Stimulated activated CD8-positive, alpha-beta memory T cell treated with anti-CD3 and anti-CD28 coated beads, Interleukin-15, amount 100 ng/mL, for 48 hours (primary cell): ENCODE measurements at places on chromosomes 7 and 10.

DNA sequence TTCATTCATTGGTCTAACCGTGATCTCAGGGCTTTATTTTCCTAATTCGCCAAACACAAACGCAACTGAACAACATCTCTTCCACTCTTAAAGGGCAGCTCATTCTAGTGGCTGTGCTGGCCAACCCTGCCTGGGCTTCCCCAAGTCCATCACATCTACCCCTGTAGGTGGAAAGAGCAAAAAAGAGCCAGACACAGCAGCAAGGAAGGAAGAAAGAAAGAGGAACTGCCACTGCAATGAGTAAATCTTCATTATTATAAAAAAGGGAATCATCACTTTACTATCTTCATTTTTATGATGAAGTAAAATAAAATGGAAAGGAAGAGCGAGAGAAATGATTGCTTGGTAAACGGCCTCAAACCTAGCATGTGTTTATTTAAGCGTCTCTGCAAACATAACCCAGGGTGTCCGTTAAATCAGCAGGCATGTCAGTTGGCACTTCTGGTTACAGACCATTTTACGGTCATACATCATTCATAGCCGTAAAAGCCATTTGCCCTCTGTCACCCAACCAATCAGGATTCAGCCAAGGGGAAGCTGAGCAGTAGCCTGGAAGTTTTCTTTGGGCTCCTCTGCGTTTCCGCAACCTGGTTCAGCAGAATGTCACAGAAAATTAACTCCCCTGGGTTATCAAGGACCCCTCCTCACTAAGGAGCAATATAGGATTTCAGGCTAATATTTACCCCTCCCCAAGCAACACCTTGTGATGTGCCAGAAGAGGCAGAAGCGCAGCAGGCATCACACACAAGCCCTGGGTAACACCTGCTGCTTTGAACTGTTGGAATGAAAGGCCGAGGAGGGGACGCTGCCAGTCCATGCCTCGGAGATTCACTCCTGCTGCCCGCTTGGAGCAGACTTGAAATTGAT, 234.0 kb downstream of the SNX10 start:
- no peak for DNase-seq

- no peak for DNase-seq
Measured at GRCh38 chr10:119488675-119489074, 53.8 kb downstream of the RGS10 start.

DNA sequence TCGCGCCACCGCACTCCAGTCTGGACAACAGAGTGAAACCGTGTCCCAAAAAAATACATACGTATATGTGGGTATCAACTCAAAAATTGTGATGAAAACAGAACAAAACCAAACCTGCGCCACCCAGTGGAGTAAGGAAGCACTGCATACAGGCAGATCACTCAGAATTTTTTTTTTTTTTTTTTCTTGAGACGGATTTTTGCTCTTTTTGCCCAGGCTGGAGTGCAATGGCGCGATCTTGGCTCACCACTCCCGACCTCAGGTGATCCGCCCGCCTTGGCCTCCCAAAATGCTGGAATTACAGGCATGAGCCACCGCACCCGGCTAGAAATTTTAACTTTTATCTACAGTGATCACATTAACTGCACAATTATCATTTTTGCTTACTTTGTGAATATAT, 9.1 kb upstream of the TMEM236 start:
- DNase-seq: peak; percentile 28

- no peak for DNase-seq
Measured at GRCh38 chr7:158018098-158018762, 569.4 kb downstream of the PTPRN2 start.

- DNase-seq: no peak
Measured at GRCh38 chr7:115037128-115037802, 115.4 kb downstream of the MDFIC start.

DNA sequence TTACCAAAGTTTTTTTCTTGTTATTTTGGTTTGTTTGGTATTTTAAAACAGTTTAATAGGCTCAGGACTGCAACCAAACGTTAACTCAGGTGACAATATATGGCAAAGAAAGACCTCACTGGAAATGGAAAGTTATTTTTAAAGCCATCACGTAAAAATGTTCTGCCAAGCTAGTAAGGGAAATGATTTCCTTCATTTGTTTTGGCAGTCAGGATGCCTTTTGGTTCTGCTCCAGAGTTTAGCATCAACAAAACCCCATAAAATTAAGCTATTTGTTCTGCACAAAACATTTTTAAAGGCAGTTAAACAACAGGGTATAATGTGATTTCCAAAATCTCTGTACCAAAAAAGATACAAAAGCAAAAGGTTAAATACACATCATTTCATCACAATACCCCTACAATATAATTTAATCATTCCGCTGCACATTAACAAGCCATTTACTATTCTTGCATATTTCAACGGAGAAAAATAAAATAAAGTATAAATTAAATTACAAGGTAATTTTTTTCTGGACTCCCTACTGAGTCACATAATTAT, 172.4 kb downstream of the SEMA3E start:
- no peak for DNase-seq

DNA sequence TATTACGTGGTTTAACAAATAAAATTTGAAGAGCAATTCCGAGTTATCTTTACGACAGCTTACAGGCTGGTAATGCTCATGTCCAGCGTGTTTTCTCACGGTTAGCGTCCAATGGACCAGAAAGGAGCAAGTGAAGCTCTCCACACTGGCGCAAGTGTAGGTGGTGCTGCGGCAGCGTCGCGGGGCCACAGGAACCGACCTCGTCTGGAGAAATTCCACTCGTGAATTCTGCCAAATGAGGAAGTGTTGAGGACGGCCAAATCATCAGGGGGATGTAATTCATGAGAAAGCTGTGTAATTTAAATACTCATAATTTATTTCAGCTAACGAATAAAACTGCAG, 350 bp upstream of the ZNF37A start:
- DNase-seq: no peak

DNA sequence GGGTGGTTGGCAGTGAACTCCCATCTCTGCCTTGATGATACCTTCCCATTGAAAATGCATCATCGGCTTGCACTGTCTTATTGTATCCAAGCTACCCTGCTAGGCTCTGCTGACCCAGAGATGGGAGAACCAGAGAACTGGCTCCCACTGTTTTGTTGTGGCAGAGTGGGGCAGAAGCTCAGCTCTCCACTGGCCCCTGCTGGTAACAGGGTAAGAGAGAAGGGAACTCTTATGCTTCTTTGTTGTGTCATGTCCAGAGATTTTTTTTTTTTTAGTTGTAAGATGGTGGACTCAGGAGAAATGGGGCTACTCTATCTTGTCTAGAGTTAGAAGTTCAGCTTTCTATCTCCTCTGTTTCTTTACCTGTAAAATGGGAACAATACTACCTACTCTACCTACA, 100.5 kb upstream of the SDK1 start:
- peak; percentile 8 for DNase-seq

DNA sequence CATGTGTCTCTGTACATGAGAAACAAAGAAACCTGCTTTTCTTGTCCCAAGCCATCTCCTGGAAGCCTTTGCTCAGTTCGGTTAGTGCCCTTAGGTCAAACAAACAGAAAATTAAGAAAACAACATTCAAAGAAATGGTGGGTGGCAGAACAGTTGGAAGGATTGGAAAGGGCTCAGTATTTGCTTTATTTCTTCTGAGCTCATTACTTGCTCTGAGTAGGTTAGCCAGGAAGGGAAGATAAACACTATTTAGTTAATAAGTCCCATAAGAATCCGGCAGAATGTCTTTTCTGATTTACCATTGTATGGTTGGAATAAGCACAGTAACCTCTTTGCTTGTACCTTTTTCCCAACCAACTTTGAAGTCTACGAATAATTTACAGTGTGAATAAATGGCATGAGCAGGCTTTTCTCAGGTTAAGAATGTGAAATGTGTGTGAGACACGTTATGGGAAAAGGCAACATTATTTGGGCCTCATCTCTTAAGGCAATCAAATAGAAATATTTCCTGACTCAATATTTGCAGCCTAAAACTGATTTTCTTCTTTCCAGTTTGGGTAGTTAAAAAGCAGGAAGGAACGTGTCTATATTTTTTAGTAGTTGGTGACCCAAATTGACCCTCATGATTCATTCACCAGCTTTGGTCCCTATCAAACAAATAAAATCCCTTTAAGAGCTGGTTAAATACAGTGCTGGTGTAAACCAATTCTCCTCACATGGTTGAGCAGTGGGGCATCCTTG, 158.5 kb downstream of the DKK1 start:
- DNase-seq: no peak

GRCh38 chr7:25611196-25611595, 382.9 kb upstream of the NPVF start:
- no peak for DNase-seq

GRCh38 chr10:104309980-104310978, 28.0 kb downstream of the ITPRIP start:
- DNase-seq: no peak

DNA sequence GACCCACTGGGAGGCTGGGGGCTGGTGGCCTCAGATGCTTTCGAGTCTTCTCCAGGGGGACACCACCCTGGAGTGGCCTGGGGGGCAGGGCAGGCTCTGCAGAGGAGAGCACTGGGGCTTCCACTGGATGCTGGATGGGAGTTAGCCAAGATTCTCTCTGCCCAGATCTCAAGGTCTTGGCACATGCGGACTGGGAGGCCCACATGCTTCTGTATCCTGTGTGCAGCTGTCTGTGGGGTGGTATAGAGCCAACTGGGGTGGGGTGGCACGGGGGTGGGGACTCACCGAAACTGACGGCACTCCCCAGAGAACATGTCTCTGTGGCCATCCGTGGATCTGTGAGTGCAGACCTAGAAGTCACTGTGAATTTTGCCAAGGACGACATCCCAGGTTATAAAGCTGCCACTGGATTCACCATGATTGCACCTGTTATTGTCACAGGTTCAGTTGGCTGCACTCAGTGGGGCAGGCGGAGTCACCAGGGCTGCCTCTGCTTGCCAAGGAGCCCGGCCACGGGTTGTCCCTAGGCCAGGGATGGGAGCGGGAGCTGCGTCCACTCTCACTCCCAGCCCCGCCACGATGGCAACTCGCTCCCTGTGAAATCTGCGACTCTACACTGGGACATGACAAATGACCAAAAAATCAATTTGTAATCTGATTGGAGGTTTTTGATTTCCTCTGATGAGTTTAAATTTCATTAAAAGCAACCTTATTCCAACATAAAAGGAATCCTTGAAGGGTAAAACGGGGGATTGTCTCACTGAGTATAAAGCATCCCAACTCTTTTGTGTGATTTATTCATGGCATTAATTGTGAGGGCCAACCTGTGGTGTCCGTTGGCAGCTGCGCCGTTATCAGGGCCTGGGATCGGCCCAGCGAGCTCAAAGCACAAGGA, 131.3 kb downstream of the EBF3 start:
- no peak for DNase-seq

DNA sequence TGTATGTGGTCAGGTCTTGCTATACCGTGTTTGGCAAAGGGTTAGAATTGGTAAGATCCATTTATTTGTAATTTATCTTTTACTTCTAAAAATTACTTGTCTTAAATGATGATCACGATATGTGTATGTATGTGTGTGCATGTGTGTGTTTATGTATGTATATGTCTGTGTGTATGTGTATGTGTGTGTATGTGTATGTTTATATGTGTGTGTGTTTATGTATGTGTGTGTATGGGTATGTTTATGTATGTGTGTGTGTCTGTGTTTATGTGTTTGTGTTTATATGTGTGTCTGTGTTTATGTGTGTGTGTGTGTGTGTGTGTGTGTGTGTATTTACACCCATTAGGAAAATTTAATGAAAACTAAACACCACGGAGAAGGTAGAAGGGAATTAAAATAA, 176.9 kb upstream of the FZD8 start:
- no peak for DNase-seq

DNA sequence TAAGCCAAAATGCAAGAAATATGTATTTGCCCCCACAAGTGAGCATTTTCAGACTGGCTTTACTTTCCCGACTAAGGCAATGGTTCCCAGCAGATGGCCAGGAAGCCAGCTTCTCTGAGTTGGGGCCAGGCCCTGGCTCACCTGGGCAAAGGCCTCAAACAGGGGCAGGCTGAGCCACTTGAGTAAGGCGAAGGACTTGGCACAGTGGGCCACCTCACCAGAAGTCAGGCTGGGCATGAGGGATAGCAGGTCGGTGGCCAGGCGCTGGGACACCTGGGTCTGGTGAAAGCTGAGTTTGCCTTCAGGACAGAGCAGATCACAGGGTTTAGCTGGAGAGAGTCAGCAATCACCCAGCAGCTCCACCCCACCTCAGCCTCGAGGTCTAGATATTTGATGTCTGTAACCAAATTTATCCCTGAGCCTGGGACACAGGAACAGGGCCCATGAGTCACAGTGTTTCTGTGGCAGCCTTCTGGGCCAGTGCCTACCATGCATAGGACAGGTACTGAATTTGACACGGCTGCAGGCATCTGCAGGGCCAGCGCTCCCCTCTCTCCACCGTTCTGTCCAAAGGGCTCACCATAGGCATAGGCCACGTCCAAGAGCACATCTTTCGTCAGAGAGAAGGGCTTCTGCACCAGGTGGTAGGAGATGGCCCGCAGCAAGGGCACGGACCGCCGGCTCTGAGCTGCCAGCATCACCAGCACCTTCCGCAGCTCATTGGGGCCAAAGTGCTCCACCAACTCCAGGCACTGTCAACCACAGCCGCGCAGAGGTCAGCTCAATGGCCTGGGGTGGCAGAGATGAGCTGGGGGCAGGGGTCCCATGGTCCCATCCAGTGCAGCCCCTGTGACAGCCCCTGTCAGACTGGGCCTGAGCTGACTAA, 7.3 kb downstream of the TBRG4 start:
- no peak for DNase-seq

DNA sequence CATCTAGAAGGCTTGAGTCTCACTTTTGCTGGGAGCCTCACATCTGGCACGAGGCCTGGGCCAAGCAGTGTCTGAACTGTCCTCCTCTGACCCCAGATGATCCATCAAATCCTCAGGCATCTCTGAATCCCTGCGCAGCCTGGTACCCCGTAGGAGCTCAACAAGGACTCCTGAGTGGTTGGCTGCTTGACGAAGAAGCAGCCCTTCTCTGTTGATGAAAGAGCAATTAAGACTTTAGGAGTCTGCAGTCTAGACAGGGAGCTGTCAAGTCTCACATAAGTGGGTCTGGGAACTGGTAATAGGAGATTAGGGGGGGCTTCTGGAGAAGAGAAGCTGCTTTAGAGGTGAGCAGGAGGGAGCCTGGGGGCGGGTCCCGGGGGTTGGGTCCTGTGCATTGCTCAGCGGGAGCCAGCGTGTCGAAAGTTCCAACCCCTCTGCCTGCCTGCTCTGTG, 326.0 kb downstream of the RPS24 start:
- DNase-seq: no peak

DNA sequence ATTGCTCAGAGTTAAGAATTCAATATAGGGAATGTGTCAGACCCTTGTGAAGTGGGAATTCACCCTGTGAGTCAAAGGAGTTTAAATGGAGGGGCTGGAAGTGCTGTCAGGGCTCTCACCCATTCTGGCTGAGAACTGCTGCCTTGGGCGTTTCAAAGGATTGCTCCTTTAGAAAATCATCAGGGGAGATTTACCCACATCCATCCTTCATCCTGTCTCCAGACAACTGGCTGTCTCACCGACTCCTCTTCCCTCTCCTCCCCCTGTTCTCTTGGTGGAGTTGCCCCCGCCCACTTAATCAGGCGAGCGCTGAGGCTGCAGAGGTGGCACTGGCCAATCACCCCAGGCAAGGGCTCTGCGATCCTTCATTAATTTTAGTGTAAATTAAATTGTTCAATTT, 554.8 kb downstream of the CALN1 start:
- no peak for DNase-seq
